CD4-positive, alpha-beta T cell treated with Interleukin-21 for 1 hour (primary cell): ENCODE measurements at places on chromosomes 6 and 20.

GRCh38 chr6:43761666-43762409, 8.2 kb upstream of the VEGFA start:
- DNase-seq: no peak

DNA sequence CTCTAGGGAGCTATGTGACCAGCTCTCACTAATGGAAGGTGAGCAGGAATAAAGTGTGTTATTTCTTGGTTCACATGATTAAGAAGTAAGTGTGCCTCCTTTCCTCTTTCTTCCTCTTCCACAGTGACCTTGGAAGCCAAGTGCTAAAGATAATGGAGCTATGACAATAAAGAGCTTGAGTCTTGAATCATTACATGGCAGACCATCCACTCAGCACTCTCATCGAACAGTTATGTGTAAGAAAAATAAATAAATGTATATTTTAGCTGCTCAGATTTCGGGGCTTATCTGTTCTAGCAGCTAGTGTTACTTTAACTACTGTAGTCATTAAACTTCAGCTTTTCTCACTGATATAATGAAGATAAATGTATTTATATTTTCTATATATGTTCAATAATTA, 72.9 kb downstream of the HDGFL1 start:
- no peak for DNase-seq

DNA sequence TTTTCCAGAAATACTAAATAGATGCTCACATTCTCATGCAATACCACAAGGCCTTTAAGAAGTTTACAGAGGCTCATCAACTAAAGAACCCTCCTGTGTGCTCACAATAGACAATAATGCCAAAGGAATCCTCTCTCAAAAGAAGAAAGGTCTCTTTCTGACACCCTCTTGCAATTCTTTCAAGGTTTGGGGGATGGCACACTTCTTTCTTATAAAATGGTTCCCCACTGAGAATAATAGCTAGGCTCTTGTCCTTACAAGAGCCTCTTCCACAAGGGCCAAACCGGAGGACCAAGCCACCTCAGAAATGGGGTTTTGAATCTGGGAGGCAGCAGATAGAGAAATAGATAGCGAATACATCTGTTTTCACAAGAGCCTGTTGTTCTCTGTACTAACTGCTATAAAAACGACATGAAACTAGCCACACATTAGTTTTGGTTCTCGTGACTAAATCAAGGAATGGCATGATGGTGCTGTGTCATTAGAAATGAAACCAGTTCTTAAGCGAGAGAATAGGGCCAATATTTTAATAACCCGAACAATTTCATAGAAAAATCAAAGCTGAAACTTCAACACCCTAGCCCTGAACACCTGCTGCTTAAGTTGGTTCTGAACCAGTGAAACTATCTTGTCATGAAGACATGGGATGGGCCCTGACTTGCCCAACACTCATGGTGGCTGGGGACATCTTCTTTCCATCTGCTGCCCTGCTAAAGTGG, 81.1 kb downstream of the PRDM1 start:
- DNase-seq: no peak

GRCh38 chr6:21246075-21246474, 347.5 kb upstream of the SOX4 start:
- DNase-seq: no peak

DNA sequence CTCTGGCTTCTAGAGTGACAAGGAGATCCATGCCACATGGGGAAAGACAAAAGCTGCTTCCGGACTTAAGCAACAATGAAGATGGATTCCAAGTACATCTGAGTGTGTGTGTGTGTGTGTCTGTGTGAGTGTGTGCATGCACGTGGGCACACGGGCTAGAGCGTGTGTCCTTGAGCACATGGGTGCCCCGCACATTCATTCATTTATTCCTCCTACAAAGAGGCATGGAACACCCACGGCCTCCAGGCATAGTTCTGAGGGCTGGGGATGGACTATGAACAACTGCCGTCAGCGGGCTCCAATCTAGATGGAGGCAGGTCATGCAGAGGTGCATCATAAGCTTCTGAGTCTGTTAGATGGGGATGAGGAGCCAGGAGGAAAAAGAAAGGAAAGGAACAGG, 49.1 kb downstream of the GRM4 start:
- DNase-seq: no peak

GRCh38 chr6:137677709-137678108, 183.5 kb upstream of the OLIG3 start:
- DNase-seq: no peak

GRCh38 chr6:21900730-21901129, 307.2 kb downstream of the SOX4 start:
- DNase-seq: no peak

GRCh38 chr6:108897371-108897770, 49.1 kb downstream of the ARMC2 start:
- no peak for DNase-seq

DNA sequence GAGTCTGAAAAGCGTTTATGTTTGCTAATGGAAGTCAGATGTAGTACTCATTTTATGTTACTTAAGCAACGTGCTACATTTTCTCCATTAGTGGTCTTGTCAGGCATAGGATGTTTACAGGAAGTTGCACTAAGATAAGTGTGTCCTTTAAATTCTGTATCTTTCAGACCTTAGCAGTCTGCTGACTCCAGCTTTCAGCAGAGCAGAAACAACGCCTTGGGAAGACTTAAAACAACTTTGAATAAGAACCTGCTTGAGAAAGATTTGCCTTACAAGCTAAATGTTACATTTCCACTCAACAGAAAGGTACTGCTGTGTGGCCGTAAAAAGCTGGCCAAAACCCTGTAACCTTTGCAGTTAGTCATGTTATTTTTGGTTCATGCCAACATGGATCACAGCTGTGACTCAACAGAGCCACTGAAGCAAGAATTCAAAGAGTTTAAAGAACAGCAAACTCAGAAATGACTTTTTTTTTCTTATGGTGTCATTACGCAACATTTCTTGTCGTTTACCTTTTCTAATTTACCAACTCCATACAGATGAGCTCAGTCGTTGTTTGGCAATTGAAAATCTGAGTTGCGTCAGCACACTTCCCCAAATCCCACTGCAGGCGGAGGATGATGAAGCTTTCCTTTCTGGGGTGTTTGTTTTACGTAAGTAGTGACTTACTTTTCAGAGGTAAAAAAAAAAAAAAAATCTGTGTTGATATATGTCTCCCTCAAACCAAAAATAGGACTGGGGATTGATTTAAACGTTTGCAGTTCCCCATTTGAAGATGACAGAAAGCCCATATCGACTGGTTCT, 27.9 kb upstream of the BMP6 start:
- peak; percentile 6 for DNase-seq

DNA sequence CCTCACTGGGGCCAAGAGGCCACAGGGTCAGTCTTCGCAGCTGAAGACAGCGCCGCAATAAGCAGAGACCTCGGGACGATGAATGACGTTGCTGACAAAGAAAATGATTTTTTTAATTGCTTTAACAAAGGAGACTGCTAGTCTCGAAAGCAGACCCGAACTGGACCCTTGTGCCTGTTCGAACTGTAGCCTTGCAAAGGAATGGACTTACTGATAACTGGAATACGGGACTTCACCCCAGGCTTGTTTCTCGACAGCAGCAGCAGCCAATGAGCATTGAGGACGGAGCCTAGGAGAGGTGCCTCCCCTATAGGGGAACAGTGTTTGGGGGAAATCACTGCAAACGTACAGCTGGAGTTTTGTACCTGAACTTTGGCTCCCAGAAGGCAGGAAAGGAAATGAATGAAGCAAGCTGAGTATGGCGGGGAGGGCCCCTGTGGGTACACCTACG, 1.3 kb upstream of the TAF4 start:
- DNase-seq: peak; percentile 22

DNA sequence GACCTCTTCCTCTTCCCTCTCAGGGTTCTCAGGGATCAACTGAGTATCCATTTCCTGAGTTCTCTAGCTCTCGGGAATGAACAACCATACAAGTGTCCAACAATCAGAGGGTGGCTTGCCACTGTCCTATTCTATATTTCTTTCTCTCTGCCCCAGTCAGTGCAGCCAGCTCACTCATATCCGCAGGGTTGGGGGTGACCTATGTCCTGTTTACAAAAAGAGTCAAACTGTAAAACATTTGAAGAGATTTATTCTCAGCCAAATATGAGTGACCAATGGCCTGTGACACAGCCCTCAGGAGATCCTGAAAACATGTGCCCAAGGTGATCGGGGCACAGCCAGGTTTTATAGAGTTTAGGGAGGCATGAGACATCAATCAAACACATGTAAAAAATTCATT, 10.8 kb upstream of the BTN3A2 start:
- DNase-seq: no peak
